ENCODE measurements at places on chromosomes 1 and 21.

DNA sequence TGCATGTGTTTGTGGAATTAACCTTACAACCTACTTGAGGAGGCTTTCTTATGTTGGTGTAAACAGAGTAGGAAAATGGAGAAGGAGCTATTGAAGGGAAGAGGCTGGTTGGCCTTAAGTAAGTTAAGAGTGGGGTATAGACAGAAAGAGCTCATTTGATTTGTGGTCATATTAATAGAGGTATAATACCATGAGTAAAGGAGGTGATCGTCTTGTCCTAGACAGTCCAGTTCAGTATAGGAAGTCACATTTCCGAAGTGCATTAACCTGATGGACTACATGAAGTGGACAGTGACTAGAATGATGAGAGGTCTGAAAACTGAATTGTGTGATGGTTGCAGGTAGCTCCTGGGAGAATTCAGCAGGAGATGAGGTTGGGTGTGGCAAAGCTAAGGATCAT lies 215.4 kb upstream of the ZC3H12A start:
- DNase-seq = no peak

GRCh38 chr1:107254306-107254705 lies 113.5 kb downstream of the NTNG1 start:
- DNase-seq = no peak

DNA sequence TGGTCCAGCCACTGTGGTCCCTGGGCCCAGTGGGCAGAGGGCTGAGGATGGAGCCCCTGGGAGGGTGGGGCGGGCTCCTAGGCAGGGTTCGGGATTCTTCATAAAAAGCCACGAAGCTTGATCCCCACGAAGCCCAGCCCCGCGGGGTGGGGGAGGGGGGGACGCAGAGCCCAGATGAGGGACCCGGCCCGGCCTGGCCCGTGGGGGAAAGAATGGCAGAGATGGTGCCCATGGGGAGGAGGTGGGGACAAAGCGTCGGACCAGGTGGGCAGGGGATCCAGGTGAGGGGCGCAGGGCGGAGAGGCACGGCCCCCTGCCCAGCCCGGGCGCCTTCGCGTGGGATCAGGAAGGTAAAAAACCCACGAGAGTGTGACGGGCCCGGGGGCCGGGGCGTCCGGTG lies 6.0 kb upstream of the SMIM12 start:
- no peak for DNase-seq

DNA sequence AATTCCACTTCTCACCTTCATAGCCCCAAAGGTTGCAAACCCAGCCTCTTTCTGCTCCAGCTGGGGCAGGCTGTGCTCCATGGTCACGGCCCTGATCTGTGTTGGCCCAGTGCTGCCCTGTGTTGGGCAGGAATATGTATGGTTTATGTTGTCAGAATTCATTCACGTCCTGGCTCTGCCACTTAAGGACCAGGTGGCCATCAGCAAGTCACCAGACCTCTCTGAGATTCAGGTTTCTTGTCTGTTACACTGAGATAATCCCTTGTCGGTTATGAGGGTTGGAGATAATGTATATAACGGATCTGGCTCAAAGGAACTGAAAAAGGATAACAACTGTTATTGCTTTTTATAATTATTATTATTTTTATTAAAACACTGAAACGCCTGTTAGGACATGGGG lies 39.1 kb upstream of the SELENON start:
- DNase-seq = no peak

DNA sequence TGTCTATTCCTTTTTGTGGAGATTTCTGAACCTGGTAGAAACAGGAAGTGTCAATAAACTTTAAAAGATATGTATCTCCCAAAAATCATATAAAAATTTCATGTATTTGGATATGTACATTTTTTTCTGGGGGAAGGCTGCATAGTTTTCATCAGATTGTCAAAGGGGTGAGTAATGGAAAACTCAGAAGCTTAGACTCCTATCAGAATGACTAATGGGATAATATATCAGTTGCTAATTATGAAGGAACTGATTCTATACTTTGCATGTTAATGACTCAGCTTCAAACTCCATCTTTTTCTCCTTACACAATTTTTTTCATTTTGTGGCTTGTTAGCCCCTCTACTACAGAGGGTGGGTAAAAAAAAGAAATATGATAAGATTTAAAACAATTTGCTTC lies 55.9 kb downstream of the GON4L start:
- DNase-seq = peak; percentile 40

DNA sequence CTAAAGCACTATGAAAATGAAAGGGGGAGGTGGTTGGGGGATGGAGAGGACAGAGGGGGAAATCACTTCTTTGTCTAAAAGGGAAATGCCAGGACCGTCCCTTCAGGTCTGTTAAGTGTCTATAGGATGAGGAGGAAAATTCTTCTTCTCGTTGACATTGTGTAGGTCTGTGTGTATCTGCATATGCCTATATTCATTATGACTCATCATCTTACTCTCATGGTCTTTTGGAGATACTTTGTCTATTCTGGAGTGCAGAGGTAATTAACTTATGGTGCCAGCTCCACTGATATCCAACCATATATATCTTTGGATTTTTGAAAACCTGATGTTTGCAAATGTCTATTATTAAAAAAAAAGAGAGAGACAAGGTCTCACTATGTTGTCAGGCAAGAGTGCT lies 143.7 kb downstream of the PBX1 start:
- DNase-seq = no peak

DNA sequence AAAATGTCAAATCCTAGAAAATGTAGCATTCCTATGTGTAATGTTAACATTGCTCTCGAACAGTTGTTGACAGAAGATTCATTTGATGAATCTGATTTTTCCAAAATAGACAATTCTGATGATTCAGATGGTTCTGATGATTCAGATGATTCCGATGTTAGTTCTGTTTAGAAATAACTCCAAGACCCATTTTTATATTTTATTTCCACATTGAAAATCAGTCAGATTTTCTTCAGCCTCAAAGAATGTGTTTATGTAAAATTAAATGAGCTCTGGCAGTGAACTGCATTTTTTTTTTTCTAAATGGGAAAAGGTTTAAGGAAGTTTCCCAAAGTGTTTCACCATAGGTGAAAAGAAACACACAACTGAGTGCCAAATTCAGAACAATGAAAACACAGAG lies 136.5 kb downstream of the TSEN15 start:
- DNase-seq = no peak

DNA sequence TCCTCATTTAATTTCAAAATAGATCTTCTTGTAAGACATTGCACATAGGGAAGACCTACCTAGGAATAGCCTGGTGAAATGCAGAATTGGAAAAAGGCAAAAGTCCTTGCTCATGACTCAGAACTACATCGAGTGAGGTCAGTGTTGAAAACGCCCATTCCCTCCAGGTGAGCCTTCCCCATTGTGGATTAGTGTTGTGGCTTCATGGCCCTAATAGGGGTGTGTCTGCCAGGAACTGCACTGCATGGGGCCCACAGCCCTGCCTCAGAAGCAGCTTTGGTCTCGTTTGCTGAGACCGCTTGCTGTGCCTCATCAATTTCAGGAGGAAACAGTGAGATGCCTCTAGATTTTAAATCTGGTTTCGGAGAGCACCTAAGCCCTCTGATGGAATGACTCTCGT lies 17.0 kb downstream of the TFF3 start:
- no peak for DNase-seq

- peak; percentile 27 for DNase-seq
Measured at GRCh38 chr1:67213164-67213563, 46.9 kb downstream of the IL23R start.

GRCh38 chr21:21101911-21102310 lies 103.7 kb downstream of the NCAM2 start:
- DNase-seq = peak; percentile 71

- DNase-seq = no peak
Measured at GRCh38 chr1:113657556-113658063, 101.7 kb downstream of the PHTF1 start.

- no peak for DNase-seq
Measured at GRCh38 chr1:234780112-234780511, 170.1 kb upstream of the IRF2BP2 start.

- DNase-seq = peak; percentile 87
Measured at GRCh38 chr1:32798191-32798590, 19.0 kb downstream of the YARS1 start.

DNA sequence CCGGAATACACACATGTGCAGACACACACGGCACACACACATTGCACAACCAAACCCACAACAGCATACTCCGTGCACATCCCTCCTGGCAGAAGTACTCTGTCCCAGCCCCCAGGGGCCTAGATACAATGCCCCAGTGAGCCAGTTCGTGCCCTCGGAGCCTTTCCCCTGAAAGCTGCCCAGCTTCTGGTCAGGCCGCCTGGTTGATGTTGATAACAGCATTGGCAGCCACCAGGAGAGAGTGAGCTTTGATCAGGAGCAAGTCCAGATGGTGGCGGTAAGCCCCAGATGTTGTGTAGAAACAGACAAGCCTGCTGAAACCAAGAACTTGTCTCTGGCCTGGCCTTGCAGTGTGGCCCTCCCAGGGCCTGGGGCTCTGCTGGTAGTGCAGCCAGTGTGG lies 109.1 kb downstream of the GRIK3 start:
- no peak for DNase-seq

GRCh38 chr1:155158991-155159390 lies 14.1 kb downstream of the KRTCAP2 start:
- no peak for DNase-seq

DNA sequence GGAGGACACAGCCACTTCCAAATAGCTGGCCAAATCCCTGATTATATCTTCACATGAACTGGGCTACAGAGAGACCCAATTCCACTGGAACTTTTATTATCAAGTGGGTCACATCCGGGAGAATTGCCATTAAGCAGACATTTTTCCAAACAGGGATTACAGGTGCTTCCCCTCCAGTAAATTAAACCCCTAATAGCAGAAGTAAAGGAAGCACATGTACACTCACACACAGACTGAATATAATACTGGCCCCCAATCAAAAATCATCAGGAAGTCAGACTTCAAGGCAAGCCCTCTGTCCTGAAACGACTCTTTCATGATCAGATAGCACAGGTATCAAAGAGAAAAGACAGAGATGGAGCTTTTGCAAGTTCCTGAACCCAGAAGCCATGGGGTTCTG lies 118.6 kb upstream of the PPP2R5A start:
- DNase-seq = no peak

- no peak for DNase-seq
Measured at GRCh38 chr1:4597020-4597419, 57.4 kb upstream of the AJAP1 start.

DNA sequence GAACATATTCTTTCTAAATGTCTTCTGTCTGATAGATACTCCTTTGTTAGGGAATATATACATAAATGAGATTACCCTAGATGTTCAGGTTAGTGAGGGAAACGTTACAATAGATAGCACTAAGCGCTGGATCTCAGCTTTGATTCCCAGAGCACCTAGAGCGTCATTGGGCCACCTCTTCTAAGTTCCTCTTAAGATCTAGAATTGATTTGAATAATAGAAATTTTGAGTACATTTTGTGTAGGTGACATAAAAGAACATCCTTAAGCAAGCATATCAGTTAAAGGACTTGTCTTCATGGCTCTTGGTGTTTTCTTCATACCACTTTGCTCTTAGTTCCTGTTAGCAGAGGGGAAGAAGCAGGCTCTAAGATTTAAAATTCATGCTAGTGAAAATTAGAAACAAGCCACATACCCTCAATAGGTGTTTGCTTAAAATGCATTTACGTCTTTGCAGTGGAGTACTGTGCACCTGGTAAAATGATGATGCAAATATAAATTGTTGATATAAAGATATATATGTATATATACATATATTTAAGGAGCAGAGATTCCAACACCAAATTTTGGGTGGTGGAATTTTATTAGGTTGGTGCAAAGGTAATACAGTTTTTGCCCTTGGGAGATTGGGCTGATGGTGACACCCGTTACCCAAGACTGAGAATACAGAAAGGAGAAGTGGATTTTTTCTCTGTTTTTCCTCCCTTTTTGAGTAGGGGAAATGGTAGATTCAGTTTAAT lies 47.1 kb downstream of the DYRK1A start:
- no peak for DNase-seq

DNA sequence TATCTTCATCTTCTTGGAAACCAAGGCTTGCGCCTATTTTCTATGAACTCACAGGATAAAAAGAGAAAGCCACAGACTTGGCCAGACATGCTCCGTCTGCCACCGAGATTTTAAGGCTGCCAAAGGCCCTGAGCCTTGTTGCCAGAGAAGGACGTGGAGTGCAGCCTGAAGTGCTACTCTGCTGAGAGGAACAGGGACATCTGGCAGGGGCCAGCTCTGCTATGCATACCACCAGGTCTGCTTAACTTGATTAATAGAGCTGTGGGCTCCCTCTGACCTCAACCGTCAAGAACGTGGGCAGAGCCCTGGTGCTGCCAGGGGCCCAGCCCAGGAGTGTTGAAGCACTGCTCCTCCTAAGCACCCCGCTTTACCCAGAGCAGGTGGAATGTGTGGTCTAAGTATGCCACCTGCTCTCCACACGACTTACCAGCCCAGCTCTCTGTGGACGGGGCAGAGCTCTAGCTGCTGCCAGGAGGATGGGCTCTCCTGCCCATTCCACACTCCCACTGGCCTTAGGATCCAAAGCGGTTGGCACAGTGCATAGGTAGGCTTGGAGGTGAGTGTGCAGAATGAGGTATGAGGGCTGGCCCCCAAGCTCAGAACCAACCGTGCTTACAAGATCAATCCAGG lies 10.6 kb downstream of the HCRTR1 start:
- peak; percentile 44 for DNase-seq

DNA sequence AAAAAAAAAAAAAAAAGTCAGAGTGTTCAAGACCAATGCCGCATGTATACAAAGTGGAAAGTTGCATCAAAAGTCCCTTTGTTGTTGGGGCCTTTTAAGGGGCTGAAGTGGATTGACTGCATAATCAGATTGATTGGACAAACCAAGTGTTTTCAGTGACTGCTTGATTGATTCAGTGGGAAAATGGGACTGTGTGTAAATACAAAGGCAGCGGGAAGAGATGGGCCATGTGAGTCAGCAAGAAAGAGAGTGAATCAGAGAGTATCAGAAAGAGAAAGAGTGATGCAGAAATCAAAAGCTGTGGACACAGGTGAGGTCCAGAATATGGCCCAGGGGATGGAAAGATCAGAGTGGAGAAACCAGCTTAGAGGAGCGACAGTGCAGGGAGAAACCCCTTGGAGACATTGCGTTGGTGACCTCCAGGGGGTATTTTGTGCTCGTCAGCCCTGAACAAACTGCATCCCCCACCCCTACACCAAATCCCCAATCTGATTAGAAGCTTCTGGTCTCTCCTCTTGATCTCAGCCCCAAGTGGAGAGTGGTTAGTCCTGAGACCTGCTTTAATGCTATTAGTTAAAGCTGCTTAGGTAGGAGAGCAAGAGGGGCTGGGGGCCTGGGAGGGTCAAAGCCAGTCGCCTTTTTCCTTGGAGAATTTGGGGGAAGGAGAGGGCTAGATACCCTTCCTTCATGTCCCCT lies 5.1 kb upstream of the ETV3L start:
- DNase-seq = peak; percentile 10

Measured in amniotic epithelial cell (primary cell).